Anterior cingulate cortex (tissue), 58 donors: ENCODE measurements at places on chromosomes 6 and 20.
A peak's percentile ranks its signal among the peaks of the same experiment; 100 is the strongest.

- peak; percentile 91 for DNase-seq
These were observed at the start of gene ARFGEF2 for GRCh38 chr20:48921168-48921882. Gene ARFGEF2, plus strand, starts transcription at chr20:48921711. Its CDS starts 179 bp downstream, at chr20:48921890.

DNA sequence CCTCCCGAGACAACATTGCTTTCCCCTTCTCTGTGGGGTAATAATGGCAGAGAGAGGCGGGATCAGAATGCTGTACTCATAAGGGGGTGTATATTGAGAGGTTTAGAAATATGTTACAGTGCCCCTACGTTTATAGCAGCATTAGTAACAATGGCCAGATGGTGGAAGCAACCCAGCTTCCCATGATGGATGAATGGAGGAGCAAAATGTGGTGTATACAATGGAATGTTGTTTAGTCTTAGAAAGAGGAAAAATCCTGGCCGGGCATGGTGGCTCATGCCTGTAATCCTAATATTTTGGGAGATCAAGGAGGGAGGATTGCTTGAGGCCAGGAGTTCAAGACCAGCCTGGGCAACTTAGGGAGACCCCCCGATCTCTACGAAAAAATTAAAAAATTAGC lies 12.9 kb downstream of the BANF2 start:
- DNase-seq: no peak

GRCh38 chr6:144149894-144150709 lies at the start of gene STX11:
Gene STX11, plus strand, starts transcription at chr6:144150517. Its CDS starts 36,111 bp downstream, at chr6:144186628.
- DNase-seq: no peak

- DNase-seq: peak; percentile 84
These were observed at the start of gene RAD21L1 for GRCh38 chr20:1225783-1226654. Gene RAD21L1, plus strand, starts transcription at chr20:1226044. Its CDS starts 2,410 bp downstream, at chr20:1228454.

- DNase-seq: no peak
These were observed 6.7 kb downstream of the PTGIS start for GRCh38 chr20:49561256-49561655.

DNA sequence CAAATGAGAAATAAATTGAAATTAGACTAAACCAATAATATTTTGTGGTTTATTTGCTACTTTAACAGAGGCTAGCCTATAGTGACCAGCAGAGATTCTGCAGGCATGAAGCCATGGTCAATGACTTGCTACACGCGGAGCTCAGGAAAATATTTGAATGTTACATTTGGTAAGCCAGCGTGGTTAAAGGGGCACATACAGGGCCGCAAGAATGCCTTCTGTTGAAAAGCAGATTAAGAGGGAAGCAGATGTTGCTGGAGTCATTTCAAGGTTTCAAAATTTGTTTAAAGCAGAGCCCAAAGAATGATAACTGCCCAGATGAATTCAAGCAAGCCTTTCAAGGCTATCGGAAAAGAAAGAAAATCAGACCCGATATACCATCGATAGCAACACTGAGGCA lies 294.3 kb upstream of the MAN1A1 start:
- DNase-seq: no peak

DNA sequence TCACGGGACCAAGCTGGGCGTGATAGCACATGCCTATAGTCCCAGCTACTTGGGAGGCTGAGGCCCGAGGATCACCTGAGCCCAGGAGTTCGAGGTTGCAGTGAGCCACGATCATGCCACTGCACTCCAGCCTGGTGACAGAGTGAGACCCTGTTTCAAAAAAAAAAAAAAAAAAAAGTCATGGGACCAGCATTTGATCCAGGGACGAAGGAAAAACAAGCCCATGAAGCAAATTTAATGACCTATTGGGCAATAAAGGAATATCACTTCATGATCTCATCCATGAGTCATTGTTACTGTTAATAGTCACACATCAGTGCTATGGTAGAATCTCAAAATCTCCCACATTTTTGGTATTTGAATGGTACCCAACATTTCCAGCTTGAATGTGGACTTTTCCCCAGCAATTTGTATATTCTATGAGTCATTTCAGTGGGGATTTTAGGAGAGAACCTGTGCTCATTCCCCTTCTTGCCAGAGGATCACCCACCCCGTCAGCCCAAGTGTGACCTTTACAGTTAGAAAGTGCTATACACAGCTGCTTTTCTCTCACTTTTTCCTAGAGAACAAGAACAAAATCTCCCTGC lies 8.5 kb upstream of the SOD2 start:
- no peak for DNase-seq

- DNase-seq: no peak
These were observed 117.8 kb upstream of the NXT1 start for GRCh38 chr20:23232679-23233308.

DNA sequence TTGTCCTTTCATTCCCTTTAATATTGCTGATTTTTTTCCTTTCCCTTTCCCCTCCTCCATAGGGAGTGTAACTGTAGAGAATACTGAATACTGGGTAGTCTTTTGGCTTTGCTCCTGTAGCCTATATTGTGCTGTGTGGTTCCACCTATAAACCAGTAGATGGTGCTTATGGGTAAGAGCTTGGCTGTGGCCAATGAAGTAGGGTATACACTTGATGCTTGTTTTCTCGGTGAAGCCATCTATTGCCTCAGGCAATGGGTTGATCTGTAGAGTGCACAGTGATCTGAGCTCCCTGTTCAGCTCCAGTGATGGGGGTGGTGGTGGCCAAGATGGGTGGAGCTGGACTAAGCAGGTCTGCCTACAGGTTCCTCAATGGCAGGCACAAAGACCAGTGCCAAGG lies 203.3 kb upstream of the IMPG1 start:
- no peak for DNase-seq

DNA sequence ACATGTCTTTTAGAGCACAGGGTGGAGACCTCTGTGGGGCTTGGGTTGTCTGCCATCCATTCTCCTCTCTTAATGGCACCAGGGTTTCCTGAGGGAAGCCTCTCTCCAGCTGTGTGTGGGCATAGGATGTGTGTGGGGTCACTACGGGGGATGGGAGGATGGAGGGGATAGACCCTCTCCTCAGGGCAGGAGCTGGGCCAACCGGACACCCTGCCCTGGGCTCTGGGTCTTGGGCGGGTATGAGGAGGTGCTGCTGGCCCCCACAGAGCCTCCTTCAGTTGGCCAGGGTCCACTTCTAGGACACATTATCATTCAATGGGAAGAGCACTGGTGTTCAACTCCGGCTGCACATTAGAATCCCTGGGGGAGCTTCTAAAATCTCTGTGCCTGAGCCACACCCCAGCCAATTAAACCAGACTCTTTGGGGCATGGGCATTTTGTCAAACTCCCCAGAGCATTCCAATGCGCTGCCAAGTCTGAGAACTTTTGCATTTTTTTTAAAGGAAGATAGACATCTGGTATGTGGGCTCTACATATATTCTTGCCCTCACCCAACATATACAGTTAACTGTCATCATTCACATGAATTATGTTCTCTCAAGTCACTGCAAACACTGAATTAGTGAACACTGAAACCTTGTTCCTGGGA lies 38.5 kb downstream of the TRAM2 start:
- DNase-seq: no peak

GRCh38 chr20:54004445-54004844 lies 65.9 kb downstream of the BCAS1 start:
- DNase-seq: no peak

DNA sequence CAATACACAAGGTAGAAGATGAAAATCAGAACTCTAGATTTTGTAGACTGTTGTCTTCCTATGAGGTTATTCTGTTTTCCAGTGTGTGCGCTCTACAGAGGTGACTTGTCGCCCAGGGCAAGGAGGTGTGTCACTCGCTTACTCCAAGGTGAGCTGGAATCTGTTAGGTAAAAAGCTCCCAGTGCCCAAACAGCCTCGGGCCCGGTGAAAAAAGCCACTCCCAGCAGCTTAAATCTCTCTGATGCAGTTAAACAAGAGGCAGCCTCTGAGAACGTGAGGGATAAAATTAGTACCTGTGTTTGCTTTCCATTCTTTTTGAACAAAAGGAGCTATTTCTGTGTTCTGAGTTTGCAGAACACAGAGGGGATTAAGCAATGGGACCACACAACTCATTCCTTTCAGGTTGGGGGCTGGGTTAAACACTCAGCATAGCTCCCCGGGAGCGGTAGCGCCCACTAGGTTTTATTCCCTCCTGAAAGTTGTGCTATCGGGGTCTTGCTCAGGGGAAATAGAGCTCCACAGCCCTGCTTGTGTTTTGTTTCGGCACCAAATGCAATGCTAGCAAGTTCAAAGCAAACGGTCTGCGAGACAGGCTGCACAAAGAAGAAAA lies 181.2 kb downstream of the FOXA2 start:
- no peak for DNase-seq

- DNase-seq: no peak
These were observed 91.9 kb downstream of the SLC24A3 start for GRCh38 chr20:19304389-19304788.

DNA sequence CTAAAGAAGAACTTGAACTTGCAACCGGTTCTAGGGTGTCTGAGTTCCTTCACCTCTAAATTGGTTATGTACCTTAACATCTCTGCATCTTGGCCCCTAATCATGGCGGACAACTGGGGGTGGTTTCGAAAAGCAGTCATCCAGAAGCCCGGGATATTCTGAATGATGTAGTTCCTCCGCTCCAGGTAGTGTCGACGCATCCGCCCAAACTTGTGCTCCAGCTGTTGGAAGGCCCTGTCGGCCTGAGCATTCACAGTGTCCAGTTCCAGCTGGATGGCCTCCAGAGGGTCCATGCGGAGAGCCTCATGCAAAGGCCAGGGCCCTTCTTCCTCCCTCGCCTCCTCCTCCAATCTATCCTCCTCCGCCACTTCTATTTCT lies 887 bp downstream of the TSPYL1 start:
- DNase-seq: no peak

GRCh38 chr6:22579439-22579838 lies 10.1 kb downstream of the HDGFL1 start:
- DNase-seq: no peak

GRCh38 chr6:149901444-149902140 lies 3.7 kb upstream of the RAET1E start:
- no peak for DNase-seq

GRCh38 chr6:121951123-121951522 lies 448.3 kb upstream of the HSF2 start:
- DNase-seq: no peak

GRCh38 chr6:30152910-30153610 lies 8.0 kb downstream of the TRIM10 start:
- DNase-seq: no peak

DNA sequence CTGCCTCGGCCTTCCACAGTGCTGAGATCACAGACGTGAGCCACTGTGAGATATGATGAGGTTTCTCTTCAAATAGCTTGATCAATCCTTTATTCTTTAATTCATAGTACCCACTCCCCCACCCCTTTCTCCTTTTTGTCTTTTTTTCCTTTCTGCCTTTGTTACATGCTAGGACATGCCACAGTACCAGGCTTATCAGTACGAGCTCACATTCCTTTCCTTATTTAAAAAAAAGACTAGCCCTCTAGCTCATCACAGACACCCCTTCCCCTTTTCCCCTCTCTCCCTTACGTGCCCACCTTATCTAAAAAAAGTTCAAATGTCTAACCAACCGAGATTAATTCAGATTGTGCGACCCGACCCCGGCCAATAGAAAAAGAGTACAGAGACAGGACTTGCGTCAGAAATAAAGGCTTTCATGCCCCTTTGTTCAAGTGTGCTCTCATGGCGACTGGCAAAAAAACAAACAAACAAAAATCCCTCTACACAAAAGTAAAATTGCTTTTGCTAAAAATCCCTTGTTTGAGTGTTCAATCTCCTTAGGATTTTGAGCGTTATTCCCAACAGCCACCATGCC lies 49.2 kb downstream of the MRAP2 start:
- DNase-seq: no peak

GRCh38 chr6:15554728-15555100 lies 108.1 kb downstream of the DTNBP1 start:
- DNase-seq: no peak

GRCh38 chr6:109678240-109678639 lies 12.8 kb downstream of the AK9 start:
- DNase-seq: no peak

GRCh38 chr6:84150705-84151104 lies 76.7 kb downstream of the CEP162 start:
- no peak for DNase-seq

GRCh38 chr6:118509009-118509617 lies 39.0 kb upstream of the PLN start:
- DNase-seq: no peak

- DNase-seq: no peak
These were observed 87.8 kb upstream of the HTR1B start for GRCh38 chr6:77551135-77551534.

DNA sequence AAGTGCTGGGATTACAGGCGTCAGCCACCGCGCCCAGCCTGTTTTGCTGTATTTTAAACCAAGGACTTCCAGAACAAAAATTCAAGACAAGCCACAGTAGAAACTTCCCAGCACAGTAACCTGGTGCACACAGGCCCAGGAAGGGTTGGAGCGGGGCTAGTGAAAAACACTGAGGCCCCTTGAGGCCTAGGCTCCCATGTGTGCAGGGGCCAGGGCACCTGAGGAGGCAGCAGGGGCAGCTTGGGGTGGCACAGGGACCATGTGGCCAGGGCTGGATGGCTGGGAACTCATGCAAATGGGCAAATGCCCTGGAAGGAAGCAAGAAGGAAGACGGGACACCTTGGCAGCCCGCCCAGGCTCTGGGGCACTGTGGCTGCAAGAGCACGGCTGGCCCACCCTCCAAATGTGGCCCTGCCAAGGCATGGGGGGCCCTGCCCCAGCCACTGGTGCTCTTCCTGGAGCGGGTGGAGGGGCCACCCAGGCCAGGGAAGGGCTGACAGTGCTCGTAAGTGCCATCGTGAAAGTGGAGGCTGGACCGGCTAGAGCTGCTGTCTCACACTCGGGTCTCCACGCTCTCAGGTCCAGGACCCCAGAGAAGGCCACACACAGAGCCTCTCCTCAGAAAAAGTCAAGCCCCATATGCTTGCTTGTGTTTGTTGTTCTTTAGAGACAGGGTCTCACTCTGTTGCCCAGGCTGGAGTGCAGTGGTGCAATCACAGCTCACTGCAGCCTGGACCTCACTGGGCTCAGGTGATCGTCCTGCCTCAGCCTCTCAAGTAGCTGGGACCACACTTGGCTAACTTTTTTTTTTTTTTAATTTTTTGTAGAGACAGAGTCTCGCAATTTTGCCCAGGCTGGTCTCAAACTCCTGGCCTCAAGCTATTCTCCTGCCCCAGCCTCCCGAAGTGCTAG lies 10.3 kb downstream of the SLC2A4RG start:
- no peak for DNase-seq

DNA sequence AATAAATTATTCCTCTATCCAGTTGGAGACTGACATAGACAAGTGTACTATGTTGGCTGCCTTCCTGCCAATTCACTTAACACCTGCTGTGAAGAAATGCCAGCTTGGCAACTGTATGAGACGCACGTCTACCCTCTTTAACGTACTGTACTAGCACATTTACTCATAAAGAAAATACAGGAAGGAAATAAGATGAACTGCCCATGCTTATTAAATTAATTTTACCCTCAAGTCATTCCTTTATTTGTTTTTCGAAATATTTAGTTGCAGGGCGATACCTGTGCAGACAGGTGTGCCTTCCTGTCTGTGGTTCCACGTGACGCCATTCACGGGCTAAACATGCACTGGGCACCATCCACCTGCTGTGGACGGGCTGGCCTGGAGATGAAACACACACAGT lies 52.0 kb downstream of the PSMG4 start:
- no peak for DNase-seq

- no peak for DNase-seq
These were observed 114.2 kb upstream of the SSTR4 start for GRCh38 chr20:22920898-22921297.
